Glutamatergic neuron (in vitro differentiated cells): ENCODE measurements at places on chromosomes 13 and 19.

DNA sequence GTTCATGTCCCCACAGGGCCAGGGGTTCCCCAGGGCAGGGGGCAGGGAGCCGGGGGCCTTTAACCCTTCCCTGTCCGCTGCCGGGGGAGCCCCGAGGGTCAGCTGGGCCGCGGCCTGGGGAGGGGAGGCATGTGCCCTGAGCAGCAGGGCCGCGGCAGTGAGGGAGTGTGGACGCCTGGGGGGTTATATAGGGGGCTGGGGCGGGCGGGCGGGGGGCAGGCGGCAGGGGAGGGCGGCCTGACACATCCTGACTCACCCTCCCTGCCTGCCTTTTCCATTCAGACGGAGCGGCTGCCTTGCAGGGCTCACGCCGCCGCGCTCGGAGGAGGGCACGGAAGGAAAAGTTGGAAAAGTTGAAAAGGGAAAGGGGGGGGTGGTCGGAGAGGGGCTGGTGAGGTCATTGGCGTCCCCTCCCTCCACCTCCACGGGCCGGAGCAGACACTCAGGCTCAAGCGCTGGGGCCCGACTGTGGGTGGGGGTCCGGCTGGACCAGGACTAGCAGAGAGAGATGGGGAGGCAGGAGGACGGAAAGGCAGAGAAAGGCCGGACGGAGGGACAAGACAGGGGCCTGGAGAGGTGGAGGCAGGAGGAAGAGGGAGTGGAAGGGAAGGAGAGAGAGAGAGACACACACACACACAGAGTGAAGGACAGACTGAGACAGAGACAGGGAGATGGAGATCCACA lies at the start of gene IL11:
Gene IL11, minus strand, starts transcription at position 159 of the 684 bp plus-strand sequence. Its CDS starts 153 bp downstream, at position 6.
- DNase-seq, result no peak

DNA sequence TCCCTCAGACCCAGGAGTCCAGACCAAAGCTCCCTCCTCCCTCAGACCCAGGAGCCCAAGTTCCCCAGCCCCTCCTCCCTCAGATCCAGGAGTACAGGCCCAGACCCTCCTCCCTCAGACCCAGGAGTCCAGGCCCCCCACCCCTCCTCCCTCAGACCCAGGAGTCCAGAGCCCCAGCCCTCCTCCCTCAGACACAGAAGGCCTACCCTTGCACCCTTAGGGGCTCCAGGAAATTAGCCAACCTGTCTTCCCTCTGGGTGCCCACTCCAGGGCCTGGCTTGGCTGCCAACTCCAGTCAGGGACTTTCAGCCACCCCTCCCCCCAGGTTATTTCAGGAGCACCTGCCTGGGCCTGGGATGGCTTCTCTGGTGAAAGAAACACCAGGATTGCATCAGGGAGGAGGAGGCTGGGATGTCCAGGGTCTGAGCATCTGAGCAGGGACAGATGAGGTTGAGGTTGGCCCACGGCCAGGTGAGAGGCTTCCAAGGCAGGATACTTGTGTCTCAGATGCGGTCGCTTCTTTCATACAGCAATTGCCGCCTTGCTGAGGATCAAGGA lies at the start of gene FGF21:
Gene FGF21, plus strand, starts transcription at position 441 of the 558 bp plus-strand sequence. CDS start 713 bp downstream, outside the sequence.
- DNase-seq, result no peak

DNA sequence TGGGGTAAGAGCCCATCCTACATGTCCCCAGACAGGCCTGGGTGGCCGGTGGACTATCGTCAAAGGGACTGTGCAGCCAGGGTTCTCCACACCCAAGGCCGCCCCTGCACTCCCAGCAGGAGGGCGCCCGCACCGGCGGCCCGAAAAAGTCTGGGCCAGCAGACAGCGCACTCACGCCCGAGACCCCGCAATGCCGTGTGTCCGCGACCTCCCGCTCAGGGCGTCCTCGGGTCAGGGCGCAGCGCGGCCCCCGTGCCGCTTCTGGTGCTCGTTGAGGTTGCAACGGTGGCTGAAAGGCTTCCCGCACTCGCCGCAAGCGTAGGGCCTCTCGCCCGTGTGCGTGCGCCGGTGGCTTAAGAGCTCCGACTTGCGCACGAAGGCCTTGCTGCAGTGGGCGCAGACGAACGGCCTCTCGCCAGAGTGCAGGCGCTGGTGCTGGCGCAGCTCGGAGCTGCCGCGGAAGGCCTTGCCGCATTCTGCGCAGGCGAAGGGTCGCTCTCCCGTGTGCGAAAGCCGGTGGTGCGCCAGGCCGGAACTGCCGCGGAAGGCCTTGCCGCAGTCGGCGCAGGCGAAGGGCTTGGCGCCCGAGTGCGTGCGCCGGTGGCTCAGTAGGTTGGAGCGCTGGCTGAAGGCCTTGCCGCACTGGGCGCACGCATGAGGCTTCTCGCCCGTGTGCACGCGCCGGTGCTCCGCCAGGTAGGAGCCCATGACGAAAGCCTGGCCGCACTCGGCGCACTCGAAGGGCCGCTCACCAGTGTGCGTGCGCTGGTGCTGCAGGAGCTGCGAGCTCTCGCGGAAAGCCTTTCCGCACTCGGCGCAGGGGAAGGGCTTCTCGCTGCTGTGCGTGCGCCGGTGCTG lies 2.8 kb upstream of the A1BG start:
- DNase-seq, result peak; percentile 44

DNA sequence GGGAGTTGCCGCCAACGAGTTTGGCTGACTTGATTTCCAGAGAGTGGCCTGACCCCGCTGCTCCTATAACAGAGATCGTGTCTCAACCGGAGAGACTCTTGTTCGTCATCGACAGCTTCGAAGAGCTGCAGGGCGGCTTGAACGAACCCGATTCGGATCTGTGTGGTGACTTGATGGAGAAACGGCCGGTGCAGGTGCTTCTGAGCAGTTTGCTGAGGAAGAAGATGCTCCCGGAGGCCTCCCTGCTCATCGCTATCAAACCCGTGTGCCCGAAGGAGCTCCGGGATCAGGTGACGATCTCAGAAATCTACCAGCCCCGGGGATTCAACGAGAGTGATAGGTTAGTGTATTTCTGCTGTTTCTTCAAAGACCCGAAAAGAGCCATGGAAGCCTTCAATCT lies 21.6 kb downstream of the NLRP4 start:
- no peak for DNase-seq

GRCh38 chr13:98397221-98397620 lies 179.7 kb downstream of the STK24 start:
- DNase-seq, result no peak

DNA sequence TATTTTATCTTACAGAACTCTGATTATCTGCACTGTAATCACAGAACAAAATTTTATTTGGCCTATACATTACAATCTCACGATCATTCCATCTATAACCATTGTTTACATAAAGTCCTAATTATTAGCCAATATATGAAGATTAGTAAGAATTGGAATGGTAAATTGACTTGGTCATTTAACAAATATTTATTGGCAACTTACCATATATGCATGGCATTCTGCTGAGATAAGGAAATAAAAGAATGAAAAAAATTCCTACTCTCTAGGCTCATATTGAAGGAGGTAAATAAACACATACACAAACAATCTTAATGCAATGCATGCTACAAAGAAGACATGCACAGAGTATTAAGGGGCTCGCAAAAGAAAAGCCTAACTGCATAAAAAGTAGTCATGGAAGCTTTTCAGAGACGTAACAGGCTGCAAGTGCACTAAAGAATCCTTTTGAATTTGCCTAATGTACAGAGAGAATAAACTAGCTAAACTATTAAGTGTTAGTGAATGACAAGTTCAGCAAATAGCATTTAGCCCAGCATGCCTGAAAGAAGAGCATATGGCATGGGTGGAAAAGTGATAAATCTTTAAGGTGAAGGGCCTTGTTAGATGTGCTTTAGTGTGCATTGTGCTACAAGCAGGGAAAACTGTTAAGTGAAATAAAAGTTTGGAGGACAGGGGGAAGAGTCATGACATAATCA lies 1131.1 kb downstream of the PCDH9 start:
- no peak for DNase-seq

DNA sequence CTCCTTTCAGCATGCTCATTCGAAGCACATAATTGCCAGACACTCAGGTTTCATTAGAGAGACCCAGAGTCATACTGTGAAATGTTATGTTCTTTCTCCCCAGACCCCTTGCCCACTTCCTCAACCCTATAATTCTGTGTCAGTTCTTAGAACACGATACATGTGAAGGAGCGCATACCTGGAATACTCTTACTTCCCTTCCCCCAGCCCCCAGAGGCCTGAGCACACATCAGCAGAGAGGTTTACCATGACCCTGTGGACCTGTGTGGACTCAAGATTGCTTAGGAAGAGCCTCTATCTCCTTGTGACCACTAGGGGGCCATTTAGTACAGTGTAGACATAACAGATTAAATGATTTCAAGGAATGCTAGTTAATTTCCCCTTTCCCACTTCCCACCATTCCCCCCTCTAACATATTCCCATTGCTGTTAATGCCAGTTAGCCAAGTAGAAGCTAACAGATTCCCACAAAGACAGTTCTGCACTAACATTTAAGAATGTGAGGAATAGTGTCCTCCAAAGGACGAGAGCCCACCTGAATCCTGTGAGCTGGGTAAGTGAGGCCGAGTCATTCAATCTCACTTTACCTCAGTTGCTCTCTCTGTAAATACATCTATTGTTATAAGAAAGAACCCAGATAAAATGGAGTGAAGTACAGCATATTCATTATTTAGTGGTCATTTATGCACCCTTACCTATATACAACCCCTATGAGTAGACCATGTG lies 154.2 kb upstream of the MAB21L1 start:
- DNase-seq, result peak; percentile 25

GRCh38 chr13:83229574-83230305 lies 652.5 kb downstream of the SLITRK1 start:
- DNase-seq, result no peak

- DNase-seq, result no peak
These were observed 266.8 kb downstream of the TEX29 start for GRCh38 chr13:111587249-111587648.

DNA sequence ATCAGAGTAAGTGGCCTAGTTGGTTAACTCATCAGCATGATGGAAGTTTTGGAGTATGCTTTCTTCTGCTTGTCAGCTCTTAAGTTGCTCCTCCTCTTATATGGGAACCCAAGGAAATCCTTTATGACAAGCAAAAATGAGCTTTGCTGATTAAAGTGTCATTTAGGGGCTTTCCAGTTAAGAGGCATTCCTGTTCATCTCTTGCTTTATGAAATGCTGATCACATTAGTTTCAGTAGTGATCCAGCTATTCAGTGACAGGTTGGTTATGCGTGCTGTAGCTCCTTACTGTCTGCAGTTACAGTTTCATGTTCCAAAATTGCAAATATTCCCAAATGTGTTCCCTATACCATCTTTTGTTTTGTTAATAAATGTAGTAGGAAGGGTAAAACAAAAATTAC lies 146.6 kb downstream of the CDK8 start:
- no peak for DNase-seq

- no peak for DNase-seq
These were observed 67.3 kb downstream of the FOXO1 start for GRCh38 chr13:40599124-40599523.

DNA sequence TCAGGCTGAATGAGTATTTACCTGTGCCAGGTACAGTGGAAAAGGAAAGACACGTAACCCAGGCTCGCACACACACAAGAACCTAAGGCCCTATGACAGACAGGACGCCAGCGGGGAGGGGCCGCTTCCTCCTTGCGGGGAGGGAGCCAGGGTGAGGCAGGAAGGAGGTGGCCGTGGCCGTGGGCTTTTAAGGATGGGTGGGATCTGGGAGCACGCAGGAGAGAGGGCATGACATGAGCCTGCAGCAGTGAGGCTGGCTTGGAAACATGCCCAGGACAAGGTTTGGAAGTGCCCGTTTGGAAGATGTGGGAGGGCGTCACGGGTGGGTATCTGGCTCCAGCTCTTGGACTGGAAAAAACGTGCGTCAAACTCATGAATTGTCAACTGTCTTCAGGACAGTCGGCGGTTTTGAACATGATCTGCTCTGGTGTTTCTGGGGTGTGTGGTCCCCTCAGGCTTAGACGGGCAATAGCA lies 20.1 kb downstream of the SH3GL1 start:
- no peak for DNase-seq

DNA sequence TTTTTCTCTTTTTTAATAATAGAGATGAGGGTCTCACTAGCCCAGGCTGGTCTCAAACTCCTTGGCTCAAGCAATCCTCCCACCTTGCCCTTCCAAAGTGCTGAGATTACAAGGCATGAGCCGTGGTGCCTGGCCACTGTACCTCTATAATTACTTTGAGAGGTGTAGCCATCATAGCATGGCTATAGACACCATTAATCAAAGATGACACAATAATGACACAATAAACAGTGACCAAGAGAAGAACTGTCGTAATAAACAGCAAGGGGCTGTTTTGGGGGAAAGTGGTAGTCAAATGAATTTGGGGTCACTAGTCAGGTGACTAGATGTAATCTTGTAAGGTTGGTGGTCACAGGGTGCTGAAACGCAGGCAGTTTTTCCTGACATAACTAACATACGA lies 30.4 kb downstream of the KLF5 start:
- no peak for DNase-seq

DNA sequence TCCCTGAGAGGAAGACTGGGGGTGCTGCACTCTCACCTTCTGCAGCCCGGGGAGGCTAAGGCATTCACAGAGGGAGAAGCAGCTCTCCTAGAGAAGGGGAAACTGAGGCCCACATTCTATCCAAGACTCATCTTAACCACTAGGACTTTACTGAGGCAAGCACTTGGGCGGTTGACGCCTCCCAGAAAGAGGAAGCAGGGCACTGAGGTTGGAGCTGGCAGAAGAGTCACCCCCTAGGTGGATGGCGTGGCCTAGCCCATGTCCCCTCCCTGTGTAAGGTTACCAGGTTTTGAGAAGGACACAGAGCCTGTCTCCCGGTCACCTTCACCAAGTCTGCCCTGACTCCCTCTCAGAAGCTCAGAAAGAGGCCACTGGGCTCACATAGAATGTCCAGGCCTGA lies 2.7 kb downstream of the S1PR2 start:
- no peak for DNase-seq

- DNase-seq, result no peak
These were observed 59.8 kb upstream of the C1QTNF9 start for GRCh38 chr13:24249624-24250023.

- DNase-seq, result no peak
These were observed 38.7 kb upstream of the LDLR start for GRCh38 chr19:11050323-11051114.

DNA sequence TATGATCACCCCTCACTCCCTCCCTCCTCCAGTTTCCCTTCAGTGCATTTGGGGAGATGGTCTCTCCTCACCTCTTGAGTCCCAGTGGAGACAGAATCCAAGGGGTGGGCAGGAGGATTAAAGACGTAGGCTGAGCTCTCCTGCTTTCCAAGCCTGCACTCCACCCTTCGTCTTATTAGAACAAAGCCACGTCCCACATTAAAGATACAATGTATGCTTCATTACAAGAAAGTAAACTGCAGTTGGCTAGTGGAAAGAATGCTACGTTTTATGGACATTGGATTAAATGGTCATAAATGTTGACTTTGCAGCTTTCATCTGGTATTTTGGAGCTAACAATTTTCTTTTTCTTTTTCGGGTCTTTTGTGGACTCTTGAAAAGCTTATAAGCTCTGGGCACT lies 1.5 kb upstream of the KLK11 start:
- no peak for DNase-seq

GRCh38 chr19:49818649-49819370 lies 721 bp downstream of the MED25 start:
- DNase-seq, result no peak

GRCh38 chr19:16376649-16377048 lies 52.0 kb downstream of the KLF2 start:
- peak; percentile 56 for DNase-seq

- no peak for DNase-seq
These were observed 90.8 kb downstream of the TSHZ3 start for GRCh38 chr19:31258211-31259052.

- no peak for DNase-seq
These were observed 27.0 kb downstream of the SLC10A2 start for GRCh38 chr13:103039183-103039582.

- no peak for DNase-seq
These were observed 148.0 kb downstream of the PRR20E start for GRCh38 chr13:57314897-57315520.
